ENCODE measurements at places on chromosomes 12 and 14. TPM values are rescaled to one million over a fixed set of nuclear protein-coding genes. Genes with fewer than 3 reads are reported as not detected.

DEPDC4 gene
- 2.6 TPM for total RNA-seq

P2RX7 gene
- 0.23 TPM for total RNA-seq

A2ML1 gene
- total RNA-seq = not detected

MUCL1 gene
- not detected for total RNA-seq

ZFYVE21 gene
- 41.8 TPM for total RNA-seq

DNA sequence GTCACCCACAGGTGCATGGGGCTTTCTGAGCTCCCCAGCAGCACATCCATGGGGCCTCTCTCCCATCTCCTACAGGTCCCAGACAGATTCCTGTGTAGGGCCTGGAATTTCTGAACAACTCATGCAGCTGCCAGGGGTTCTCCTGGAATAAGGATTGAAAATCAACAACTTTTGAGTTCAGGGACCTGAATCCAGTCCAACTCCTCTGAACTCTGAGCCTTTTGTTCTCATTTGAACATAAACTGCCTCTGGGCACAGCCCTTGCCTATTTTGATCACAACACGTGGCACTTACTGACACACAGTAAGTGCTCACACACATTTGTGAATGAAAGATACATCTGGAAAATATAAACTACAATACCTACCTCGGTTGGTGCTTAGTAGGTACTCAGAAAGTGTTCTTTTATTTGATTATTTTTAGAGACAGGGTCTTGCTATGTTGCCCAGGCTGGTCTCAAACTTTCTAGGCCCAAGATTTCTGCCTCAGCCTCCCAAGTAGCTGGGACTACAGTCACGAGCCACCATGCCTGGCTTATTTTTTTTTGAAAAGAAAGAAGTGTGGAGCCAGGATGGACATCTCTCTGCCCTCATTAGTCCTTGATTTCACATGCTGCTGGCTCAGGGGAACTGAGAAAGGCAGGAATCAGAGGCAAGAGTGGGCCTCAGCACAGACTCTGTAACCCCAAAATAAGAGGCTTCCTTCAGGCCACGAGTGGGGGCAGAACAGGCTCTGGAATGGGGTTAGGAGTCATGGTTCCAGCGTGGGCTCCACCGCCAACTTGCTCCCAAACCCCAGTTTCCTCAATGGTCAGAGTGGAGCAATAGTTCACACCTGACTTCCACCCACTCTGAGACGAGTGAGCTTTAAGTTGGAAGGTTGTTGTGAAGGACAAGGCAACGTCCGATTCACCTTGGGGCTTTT, 27.0 kb downstream of the SYNE3 start:
- H3K36me3 ChIP-seq = no peaks in the 10 kb centered on the region
- H3K4me1 ChIP-seq = no peaks in the 10 kb centered on the region
- no peaks in the 10 kb centered on the region for H3K27me3 ChIP-seq
- H3K4me3 ChIP-seq = no peak overlapping the region
- DNase-seq = no peak
- H3K27ac ChIP-seq = no peak overlapping the region

GRCh38 chr12:117093918-117094630, 5.1 kb downstream of the TESC start:
- peaks cover 2% of the 10 kb centered on the region for H3K4me1 ChIP-seq
- no peaks in the 10 kb centered on the region for H3K36me3 ChIP-seq
- no peak overlapping the region for H3K4me3 ChIP-seq
- peaks cover 11% of the 10 kb centered on the region for H3K27me3 ChIP-seq
- no peak overlapping the region for H3K27ac ChIP-seq

DNA sequence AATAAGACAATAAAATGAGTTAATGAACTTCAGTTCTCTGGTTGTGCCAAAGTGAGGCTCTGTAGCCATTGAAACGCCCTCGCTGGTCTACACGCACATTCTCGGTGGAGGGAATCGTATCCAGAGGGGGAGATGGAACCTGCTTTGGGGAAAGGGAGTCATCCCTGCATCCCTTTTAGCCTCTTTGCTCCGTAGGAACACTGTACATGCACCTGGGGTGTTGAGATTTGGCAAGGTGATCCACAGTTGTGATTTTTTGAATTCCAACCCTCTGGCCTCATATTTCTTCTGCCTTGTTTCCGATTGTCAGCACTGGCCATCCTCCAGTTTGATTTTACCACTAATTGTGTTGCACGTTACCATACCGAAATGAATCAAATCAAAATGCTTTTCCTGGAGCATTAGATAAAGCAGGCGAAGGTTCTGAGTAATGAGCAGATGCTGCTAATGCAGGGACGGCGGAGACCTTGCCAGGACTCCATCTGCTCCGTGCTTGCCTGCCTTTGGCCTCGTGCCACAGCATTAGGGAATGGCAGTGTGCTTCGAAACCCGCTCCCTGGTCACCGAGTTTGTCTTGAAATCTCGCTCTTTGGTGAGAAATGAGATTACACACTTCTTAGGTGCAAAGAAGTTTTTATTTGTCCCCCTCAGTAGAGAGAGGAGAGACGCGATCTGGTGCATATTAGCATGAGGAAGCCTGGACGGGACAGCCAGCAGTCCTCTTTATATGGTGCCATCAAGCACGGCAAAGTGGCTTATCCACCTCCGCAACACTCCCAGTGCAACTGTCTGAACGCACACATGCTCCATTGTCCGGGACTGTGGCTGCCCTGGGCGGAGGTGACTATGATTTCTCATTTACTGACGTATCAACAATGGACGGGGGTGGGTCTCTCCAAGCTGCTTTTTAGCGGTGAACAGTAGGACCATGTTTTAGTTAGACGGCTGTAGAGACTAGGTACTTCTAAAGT, 59.1 kb downstream of the FBXW8 start:
- H3K36me3 ChIP-seq = no peaks in the 10 kb centered on the region
- H3K4me3 ChIP-seq = no peak overlapping the region
- H3K4me1 ChIP-seq = no peaks in the 10 kb centered on the region
- no peak for DNase-seq
- H3K27me3 ChIP-seq = no peaks in the 10 kb centered on the region

GRCh38 chr14:60753264-60754119, 18.9 kb downstream of the MNAT1 start:
- H3K4me1 ChIP-seq = peaks cover 11% of the 10 kb centered on the region
- H3K36me3 ChIP-seq = no peaks in the 10 kb centered on the region
- DNase-seq = no peak
- H3K27me3 ChIP-seq = no peaks in the 10 kb centered on the region

- no peaks in the 10 kb centered on the region for H3K36me3 ChIP-seq
- H3K27ac ChIP-seq = no peak overlapping the region
- no peak for DNase-seq
- H3K27me3 ChIP-seq = no peaks in the 10 kb centered on the region
These were observed 205.7 kb downstream of the EGLN3 start for GRCh38 chr14:33745163-33745562.

DNA sequence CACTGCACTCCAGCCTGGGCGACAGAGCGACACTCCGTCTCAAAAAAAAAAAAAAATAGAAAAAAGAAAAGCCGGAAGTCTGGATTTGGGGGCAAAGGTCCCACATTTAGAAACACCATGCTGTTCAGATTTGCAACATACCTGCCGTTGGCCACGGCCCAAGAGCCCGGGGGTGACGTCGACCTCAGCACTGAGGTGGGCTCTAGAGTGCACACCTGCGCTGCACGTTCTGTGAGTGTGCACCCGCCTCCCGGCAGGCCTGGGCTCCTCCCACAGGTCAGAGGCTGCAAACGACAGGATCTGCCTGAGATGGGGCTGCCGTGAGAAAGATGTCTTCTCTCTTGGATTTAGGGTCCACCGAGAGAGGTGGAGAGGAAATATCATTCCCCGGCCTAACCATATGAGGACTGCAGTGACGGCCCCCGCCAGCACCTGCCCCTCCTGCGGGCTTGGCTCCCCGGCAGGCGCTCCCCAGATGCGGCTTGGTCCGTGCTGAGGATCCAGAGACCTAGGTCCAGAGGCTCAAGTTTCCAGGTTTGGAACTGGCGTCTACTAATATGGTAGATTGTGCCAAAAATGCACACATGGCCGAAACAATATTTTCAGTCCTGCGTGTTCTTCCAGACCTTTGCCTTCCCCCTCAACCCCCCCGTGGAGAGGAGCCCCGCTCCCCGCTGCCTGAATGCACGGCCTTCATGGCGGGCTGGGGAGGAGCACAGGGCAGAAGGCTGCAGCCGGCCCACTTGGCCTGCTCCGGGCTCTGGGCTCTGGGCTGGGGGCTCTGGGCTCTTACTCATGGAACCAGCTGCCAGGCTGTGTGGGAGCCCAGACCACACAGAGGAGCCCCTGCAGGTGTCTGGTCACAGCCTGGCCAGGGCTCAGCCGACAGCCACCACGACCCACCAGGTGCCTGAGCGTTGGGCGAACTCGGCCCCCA, 58.8 kb upstream of the FBRSL1 start:
- DNase-seq = no peak
- peaks cover 10% of the 10 kb centered on the region for H3K4me1 ChIP-seq
- H3K27ac ChIP-seq = no peak overlapping the region
- no peaks in the 10 kb centered on the region for H3K27me3 ChIP-seq
